ENCODE measurements at places on chromosomes 5 and 9. TPM values are rescaled to one million over a fixed set of nuclear protein-coding genes. Genes with fewer than 3 reads are reported as not detected.

SHISAL2B gene
- total RNA-seq, result not detected

SLC23A1 gene
- 1.9 TPM for total RNA-seq

GRCh38 chr5:40385544-40385943, 294.2 kb upstream of the PTGER4 start:
- no peak for DNase-seq

- DNase-seq, result no peak
Observed at GRCh38 chr5:165375201-165375600, 1869.8 kb downstream of the MAT2B start.

- no peak for DNase-seq
Observed at GRCh38 chr5:91024727-91025126, 358.4 kb downstream of the ARRDC3 start.

GRCh38 chr5:123099514-123100151, 10.6 kb downstream of the PRDM6 start:
- DNase-seq, result no peak

- no peak for DNase-seq
Observed at GRCh38 chr5:107324071-107324470, 346.7 kb downstream of the EFNA5 start.

GRCh38 chr5:56311306-56311905, 78.3 kb upstream of the ANKRD55 start:
- no peak for DNase-seq

GRCh38 chr9:134858051-134858841, 22.4 kb upstream of the FCN2 start:
- peak; percentile 71 for DNase-seq

DNA sequence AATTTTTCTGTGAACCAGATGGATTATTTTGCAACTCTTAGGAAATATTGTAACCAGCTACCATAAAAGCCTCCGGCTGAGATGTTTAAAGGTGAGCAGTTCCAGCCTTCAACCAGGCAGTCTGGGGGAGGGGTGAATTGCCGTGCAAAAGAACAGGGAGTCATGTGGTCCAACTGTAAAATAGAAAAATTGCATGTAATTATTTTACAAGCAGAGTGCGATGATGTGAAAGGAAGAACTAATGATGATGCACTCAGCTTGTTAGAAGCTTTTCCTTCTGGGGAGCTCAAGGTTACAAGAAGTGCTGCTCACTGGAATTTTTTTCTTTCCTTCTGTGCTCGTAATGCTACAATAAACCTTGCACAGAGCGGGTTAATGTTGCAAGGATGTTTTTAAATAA, 188.7 kb upstream of the ITGA1 start:
- no peak for DNase-seq

All from activated T-cell treated with anti-CD3 and anti-CD28 coated beads, Interleukin-2, amount 50 U/mL, for 72 hours (primary cell).